ENCODE measurements at places on chromosomes 3 and 15. TPM values are rescaled to one million over a fixed set of nuclear protein-coding genes. Genes with fewer than 3 reads are reported as not detected.

Gene MESP2
- total RNA-seq, result 0.16 TPM

Gene SAMD7
- not detected for total RNA-seq

Gene SNURF
- total RNA-seq, result 54.0 TPM

Gene ITIH1
- total RNA-seq, result not detected

Gene TGM4
- total RNA-seq, result not detected

Gene EPHB1
- total RNA-seq, result 5.2 TPM

Gene EPHA6
- 1.7 TPM for total RNA-seq

Gene MNS1
- total RNA-seq, result 2.9 TPM

Gene SLC12A6
- 14.1 TPM for total RNA-seq

Gene PRR20G
- total RNA-seq, result not detected

Gene TERC
- 206 TPM for total RNA-seq

Gene MESP1
- total RNA-seq, result 0.21 TPM

Gene PLIN1
- 0.50 TPM for total RNA-seq

Gene C2CD4A
- total RNA-seq, result 0.19 TPM

Gene NIT2
- total RNA-seq, result 18.2 TPM

Gene ECE2
- total RNA-seq, result 0.24 TPM

Gene LTK
- total RNA-seq, result 0.14 TPM

Gene ZDHHC19
- not detected for total RNA-seq

Gene CCR4
- 0.35 TPM for total RNA-seq
